ENCODE measurements at places on chromosomes 7 and 10. TPM values are rescaled to one million over a fixed set of nuclear protein-coding genes. Genes with fewer than 3 reads are reported as not detected.
A peak's percentile ranks its signal among the peaks of the same experiment; 100 is the strongest.

DNA sequence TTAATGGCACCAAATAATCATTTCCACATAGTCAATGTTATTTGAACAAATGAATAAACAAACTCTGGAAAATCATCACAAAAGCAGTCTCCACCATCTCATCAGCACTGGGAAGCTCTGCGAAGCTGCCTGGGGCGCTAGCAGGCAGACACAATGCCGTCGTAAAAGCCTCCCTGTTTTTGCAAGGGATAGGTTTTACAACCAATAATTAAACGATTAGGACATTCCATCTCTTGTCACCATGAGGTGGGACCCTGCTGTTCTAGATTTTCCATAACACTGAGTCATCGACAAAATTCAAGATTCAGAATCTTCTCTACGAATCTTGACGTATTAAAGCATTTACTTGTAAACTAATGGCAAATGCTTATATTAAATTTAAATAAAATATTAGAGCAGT lies 172.8 kb upstream of the AKR1E2 start:
- no peak for DNase-seq

GRCh38 chr10:31947144-31947926 lies 18.7 kb upstream of the ARHGAP12 start:
- no peak for DNase-seq

GRCh38 chr10:102644646-102645387 lies 538 bp downstream of the TRIM8 start:
- DNase-seq, result peak; percentile 94

GRCh38 chr7:54349229-54349628 lies 192.9 kb upstream of the VSTM2A start:
- no peak for DNase-seq

ADRB1 gene
- total RNA-seq, result 18.6 TPM

NPY gene
- total RNA-seq, result not detected

DKK1 gene
- 3.7 TPM for total RNA-seq

Data from upper lobe of right lung (tissue), 1 donor.